SJSA1 (cell line): ENCODE measurements at places on chromosomes 7 and 10.
A peak's percentile ranks its signal among the peaks of the same experiment; 100 is the strongest.

GRCh38 chr7:29196971-29197595 lies 2.5 kb downstream of the CHN2 start:
- DNase-seq, result no peak

DNA sequence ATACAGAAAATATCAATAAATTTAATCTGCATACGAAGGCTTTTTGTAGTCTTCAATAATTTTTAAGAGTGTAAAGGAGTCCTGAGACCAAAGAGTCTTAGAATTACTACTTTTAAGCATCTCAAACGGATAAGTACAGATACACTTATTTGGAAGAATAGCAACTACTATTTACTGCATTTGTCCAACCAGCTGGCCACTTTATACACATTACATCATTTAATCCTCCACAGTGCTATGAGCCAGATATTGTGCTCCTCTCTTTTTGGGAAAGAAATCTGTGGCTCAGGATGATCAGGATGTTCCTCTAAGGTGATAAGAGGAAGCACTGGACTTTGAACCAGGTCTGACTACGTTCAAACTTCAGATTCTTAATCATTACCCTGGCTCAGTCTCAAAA lies 588.6 kb upstream of the LRRTM3 start:
- DNase-seq, result no peak

GRCh38 chr10:74103560-74104258 lies 46.9 kb downstream of the AP3M1 start:
- DNase-seq, result no peak

DNA sequence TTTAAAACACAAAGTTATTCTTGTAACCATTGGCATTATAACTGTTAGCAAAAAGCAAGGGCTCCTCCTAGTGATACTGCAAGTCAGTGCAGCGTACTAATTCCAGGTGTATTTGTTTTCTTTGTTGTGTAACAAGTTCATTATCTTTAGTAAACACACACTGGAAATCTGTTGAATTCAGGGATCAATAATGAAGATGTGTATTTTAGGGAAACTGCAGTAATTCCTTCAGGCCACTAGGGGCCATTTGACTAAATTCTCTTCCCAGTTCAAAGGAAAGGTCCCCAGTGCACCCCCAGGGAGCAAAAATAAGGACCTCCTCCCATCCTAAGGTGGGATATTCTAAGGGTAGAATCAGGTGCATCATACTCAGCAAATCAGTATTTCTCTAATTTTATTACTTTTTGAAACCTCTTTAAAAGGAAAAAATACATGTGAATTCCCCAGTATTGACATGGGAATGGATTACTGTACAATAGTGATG lies 158.6 kb upstream of the LYZL1 start:
- peak; percentile 51 for DNase-seq

- no peak for DNase-seq
These were observed 99.3 kb downstream of the KAT6B start for GRCh38 chr10:74925708-74926107.

DNA sequence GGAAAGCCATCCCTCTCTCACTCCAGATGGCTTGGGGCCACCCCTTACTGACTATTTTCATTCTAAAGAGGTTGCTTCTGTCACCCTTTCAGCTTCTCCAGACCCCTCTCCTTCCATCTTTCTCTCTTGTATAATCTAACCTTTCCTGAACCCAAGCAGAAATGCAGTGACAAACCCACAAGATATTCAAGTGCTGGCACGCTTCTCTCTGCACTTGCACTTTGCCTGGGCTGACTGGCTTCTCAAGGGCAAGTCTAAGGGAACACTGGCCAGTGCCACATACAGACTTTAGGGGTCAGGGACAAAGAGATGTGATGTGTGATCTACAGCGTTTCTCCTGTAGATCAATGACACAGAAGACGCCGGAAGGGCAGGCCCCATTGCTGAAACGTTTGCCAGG lies 150.4 kb upstream of the LANCL2 start:
- DNase-seq, result no peak

DNA sequence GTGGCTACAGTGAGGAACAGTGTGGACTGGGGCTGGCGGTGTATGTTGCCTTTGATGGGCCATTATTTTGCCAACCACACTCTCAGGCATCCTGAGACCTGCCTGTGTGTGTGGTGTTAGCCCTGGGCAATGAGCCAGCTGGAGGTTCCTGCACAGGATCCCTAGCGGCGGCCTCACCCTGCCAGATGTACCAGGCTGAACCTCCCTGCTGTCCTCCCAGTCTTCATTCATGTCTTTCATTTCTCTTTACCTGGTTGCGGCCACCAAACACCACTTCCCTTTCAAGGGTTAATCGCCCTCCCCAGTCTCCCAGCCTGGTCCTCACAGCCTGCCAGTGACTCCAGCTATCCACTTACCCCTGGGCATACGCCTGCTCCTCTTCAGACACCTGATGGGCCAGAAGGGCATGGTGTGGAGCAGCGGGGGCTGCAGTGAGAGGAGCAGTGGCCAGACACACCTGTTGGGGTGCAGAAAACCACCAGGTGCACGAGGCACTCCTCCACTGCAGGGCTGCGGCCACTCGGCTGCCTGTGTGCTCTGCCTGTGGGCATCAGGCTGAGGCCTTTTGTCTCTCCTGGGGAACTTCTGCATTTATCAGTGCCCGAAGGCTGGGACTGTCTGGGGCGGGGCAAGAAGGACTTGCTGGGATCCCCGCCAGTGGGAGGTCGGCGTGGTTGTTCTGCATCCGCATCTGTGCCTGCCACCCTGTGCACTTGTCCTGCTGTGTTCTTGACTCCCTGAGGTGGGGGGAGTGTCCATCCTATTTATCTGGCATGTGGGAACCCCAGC lies 111.6 kb downstream of the ARHGAP22 start:
- peak; percentile 34 for DNase-seq

- DNase-seq, result no peak
These were observed 5.4 kb downstream of the KIF11 start for GRCh38 chr10:92598321-92598720.

DNA sequence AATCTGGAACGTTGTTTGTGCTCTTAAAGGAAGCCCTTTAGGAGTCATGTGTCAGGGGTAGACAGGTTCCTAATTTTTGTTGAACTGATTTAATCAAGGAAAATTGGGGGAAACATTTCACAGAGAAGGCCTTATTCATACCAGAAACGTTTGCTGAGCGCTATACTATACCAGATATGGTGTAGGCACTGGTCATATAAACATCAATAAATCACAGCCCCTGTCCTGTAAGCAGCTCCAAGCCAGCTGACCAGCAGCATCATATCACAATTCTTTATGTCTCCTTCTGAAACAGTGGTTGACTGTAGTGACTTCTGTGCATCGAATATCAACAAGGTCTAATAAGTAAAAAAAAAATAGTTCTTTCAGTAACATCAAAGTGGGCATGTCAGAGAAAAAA lies 1.1 kb downstream of the TMEM178B start:
- no peak for DNase-seq

DNA sequence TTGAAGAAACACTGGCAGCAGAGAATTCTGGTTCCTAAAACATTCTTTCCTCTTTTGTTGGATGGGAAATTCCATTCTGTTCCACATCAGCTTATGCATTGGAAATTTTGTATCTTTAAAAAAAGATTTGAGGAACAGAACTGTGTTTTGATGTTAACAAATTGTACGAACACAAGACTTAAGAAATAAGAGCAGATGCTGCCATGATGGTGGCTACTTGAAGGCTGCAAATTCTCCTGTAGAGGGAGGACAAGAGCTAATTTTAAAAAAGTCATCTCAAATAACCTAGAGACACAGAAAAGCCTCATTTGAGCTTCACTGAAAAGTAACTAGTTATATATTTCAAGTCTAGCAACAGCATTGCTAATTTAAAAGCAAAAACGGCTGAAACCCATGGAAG lies 29.8 kb downstream of the NDUFB2 start:
- no peak for DNase-seq

GRCh38 chr7:150685219-150686029 lies at the start of gene GIMAP2:
TSS of gene GIMAP2 (plus strand) at chr7:150685706. CDS start at chr7:150687060, 1,354 bp downstream.
- DNase-seq, result peak; percentile 21
